NK-92 treated with Interleukin-12 subunit alpha and Interleukin-12 subunit beta, amount 100 ng/mL, for 24 hours (cell line): ENCODE measurements at places on chromosomes 11 and 22.

DNA sequence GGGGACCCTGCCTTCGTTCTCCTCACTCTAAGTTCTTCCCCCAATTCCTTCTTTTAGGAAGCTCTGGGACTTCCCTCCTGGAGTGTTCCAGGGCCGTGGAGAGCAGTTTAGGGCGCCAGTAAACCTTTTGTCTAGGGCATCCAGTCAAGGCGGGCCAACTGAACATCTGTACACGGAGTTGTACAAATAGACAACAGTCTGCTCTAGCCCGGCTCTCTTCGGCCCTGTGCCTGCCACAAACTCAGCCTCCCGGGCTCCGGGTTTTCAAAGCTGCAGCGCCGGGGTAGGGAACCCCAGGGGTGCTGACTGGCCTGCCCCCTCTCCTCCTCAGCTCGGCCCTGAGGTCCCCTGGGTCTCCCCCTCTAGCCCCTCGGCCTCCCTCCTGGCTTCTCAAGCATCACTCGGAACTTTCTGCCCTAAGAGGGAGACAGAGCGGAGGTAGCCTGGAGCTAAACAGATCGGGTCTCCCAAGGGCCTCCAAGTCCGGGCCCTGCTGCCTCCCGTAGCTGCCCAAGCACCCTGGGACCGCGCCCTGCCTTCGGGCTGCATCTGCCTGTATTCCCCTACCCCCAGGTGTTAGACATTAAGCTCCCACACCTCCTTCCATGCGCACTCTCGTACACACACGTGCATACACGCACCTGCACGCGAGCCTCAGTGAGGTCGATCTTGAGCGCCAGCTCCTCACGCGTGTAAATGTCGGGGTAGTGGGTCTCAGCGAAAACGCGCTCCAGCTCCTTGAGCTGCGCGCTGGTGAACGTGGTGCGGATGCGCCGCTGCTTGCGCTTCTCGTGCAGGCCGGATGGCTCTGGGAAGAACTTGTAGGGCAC lies 3.3 kb downstream of the PHOX2A start:
- no peak for DNase-seq

DNA sequence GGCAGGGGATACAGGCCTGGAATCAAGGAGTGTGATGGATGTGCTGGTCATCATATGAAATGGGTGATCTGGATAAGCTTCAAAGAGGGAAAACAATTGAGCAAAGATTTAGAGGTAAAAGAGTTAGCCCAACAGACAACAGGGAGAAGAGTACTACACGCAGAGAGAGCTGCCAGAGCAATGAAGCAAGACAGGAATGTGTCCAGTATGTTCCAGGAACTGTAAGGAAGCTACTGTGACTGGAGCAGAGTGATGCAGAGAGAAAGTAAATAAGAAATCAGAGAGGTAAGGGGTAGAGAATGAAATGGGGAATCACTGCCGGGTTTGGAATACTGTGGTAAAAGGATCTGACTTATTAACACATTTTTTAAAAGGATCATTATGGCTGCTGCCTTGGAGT lies 255.1 kb downstream of the DCDC1 start:
- no peak for DNase-seq

DNA sequence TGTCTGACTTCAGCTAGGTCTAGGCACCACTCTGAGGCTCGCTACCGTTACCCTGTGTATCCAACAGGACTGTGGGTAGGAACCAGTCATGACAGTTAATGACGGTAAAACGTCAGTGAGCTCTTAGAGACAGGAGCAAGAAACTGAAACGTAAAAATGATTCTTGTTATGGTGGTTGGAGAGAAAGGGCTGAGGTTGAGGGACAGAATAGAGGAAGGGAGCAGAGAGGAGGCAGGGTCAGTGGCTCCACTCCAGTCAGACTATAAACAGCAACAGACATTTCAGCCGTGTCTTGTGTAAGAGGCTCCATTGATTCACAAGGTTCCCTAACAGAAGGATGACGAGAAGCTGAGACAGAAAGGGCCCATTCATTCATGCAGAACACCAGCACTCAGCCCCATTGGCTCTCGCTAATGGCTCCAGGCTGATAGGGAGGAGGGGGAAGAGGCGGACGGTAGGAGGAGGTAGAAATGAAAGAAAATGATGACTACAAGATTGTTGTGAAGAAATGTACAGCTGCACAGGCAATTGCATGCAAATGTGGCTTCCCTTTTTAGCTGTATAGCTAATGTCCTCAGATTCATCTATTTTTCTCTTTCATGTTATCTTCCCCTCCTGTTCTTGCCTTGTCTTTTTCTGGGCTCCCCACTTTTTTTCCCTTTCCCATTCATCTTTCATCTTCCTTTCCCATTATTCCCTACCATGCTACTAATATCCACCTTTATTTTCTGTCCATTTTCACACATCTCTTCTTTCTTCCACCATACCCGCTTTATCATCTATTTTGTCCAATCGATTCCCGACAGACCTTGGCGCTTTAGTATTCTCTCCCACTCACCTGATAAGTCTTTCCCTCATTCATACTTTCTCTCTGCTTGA lies 34.3 kb downstream of the ETS1 start:
- DNase-seq, result no peak

DNA sequence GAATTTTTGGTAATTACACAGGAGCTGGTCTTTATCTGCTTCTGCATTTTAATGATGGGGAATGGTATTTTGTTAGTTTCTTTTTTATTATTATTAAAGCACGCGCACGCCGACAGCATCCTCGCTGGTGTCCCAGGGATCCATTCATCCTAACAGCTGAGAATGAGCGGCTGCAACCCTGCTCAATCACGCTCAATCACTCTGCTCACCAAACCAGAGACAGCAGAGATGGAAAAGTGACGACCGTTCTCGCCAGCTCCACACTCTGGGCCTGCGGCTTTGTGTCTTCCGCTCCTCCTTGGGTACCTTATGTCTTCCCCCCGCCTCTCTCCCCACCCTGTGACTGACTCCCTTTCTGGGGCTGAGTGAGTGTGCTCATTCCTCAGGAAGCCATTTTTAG lies 84.5 kb downstream of the DSCAML1 start:
- DNase-seq, result no peak

DNA sequence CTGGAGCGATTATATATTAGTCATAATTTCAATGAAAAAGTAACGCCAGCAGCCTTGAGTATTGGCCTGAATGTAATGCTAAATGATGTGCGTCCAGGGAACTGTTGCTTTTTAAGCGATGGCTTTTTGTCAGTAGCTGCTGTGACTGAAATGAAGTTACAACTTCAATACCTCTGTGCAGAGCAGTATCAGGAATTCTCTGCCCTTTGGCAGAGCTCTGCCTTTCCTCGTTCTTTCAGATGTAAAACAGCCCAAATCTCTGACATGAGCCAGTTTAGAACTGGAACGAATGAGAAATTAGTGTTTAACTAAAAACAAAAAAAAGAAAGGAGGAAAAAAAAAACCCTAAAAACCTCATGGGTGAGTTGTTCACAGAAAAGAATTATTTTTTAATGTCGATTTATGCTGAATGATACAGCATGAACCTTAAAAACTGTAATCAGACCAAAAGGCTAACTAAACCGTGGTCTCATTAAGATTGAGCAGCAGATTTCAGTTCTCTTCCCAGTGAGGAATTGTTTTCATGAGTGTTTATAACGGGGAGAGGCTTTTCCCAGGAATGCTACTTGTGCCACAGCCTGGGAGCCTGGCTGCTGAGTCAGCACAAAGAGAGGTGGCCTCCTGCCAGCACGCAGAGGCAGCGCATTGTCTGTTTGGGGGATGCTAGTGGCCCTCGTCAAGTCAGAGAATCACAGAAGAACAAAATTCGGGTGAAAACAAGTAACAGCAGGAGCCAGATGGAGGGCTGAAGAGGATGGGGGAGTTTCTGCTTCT lies 146.2 kb upstream of the RASSF10 start:
- DNase-seq, result no peak

GRCh38 chr11:199004-199581 lies 6.2 kb downstream of the SCGB1C1 start:
- DNase-seq, result no peak
